ENCODE measurements at places on chromosomes 4 and X.

GRCh38 chrX:95029571-95029970 is 1355.6 kb downstream of the FAM133A start:
- DNase-seq: no peak

DNA sequence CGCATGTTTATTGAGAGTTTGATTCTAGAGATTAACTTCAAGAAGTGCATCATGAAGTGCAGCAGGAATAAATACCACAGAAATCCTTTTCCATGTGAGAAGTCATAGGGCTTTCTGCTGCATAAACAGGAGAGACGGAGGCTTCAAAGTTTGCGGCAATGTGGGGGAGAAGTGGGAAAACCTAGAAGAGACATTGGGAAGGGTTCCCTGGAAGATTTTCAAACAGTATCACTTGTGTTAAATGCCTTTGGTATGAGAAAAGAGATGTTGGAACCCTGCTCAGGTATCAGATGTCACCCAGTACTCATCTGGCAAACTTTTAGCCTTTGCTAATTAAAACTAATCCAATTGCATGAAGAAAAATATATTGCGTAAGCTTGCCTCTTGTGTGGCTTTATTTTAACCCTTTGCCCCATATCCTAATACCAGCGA is 15.4 kb downstream of the NHS start:
- DNase-seq: peak; percentile 49

DNA sequence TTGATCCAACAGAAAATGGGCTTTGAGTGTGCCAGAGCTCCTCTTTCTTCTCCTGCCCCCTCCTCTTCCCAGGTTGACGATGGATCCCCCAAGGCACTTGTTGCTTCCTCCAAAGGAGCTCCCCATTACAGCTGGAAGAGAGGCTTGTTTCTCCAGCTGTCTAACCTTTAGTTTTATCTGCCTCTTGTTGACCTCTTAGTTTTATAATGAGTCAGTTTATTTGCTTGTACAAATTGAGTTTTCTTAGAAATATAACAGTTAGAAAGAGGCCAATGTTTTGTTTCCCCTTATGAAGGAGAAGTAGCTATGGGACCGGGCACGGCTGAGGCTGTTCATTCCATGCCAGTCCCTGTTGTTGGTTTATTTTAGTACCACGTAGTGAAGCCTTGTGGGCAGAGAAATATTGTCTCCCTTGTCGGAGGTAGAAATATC is 158.2 kb downstream of the SPRY1 start:
- no peak for DNase-seq

DNA sequence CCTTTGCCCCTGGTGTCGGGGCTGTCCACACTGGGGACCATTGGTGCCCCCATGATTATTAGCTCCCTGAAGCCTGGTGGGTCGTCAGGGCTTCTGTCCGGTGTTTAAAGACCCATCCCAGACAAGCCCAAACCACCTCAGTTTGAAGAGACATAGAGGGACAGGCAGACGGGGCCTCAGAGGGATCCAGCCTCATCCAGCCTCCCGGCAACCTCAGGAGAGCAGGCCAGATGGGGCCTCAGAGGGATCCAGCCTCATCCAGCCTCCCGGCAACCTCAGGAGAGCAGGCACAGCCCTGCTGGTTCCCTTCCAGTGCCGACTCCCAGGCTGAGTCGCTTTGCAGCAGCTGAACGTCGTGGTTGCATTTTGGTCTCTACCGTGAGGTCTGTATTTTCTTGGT is 32.1 kb downstream of the PIGG start:
- DNase-seq: no peak

DNA sequence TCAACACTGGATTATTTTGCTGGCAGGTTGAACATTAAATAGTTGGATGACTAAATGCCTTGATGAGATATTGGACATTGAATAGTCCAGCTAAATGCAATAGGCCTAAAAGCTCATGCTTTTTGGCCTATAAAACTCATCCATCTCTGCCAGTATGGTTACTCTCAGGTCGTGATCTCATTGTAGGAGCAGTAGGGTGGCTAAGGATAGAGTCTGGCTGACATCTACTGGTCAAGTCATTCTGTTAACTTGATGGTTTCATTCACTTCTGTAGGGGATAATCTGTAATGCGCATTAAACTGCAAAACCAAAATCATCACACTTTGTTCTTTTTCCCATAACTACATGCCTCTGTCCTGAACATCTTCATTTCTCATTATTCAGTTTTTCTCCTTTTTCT is 227.0 kb downstream of the DKK2 start:
- peak; percentile 52 for DNase-seq
